ENCODE measurements at places on chromosomes 3 and 15.

DNA sequence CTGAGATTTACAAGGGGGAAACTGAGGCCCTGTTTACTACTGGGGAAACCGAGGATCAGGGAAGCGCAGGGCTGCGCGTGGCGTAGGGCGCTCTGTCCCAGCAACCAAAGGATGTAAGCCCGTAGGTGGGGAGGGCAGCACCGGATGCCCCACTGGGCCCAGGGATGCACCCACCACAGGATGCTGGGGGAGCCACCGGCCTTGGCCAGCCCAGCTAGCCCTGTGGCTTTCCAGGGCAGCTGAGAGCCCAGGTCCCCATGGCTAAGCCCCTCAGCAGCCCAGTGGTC lies 33.4 kb downstream of the RPN1 start:
- DNase-seq, result no peak

- DNase-seq, result no peak
Measured at GRCh38 chr3:154781595-154781994, 298.5 kb upstream of the MME start.

GRCh38 chr3:141632779-141633374 lies 105.2 kb upstream of the RNF7 start:
- DNase-seq, result no peak

DNA sequence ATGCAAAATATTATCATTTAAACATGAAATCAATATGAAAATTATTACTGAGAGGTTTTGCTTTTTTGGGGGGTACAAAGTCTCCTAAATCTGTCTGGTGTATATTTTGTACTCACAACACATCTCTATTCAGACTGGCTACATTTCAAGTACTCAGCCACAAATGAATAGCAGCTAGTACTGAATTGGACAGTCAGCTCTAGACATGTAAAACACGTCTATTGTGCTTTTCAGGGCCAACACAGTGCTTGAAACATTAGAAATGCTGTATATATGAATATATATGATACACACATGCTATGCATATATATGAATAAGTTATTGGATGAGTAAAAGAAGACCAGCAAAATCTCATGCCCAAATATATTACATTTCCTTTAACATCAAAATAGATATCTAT lies 103.8 kb upstream of the CFAP20DC start:
- no peak for DNase-seq

- no peak for DNase-seq
Measured at GRCh38 chr3:30289324-30289723, 317.1 kb upstream of the TGFBR2 start.

DNA sequence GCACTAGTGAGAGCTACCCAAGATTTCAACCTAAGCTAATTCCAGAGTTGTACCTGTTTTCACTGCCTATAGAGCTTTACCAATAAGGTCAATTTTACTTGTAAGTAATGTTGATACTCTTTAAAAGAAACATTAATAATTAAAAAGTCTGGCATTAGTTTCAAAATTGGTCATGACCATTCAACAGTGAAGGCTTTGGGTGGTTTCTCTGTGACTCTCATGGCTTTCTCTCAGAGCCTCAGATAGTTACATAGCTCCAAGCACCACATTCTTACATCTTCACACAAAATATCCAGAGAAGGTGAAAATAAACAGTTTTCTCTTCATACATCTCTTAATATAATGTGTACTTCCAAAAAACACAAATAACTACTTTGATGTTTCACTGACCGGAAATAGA lies 61.5 kb upstream of the TCF12 start:
- no peak for DNase-seq

- no peak for DNase-seq
Measured at GRCh38 chr3:104610730-104611652, 755.7 kb upstream of the ALCAM start.

DNA sequence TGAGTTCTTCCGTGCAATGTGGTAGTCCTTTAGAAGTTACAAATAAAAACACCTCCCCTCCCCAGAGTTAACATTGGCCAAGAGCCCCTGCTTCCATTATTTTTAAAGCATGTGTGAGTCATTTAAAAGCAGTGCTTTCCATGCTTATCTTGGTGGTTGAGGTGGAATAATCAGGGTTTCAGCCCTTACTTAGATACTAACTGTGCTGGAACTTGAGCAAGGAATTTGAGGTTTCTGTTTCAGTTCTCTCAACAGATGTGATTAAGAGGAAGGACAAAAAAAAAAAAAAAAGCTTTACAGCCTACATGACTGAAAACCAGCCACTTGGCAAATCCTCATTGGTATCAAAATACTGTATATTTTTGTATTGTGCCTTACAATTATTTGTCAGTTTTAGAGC lies 64.5 kb downstream of the CGNL1 start:
- no peak for DNase-seq

DNA sequence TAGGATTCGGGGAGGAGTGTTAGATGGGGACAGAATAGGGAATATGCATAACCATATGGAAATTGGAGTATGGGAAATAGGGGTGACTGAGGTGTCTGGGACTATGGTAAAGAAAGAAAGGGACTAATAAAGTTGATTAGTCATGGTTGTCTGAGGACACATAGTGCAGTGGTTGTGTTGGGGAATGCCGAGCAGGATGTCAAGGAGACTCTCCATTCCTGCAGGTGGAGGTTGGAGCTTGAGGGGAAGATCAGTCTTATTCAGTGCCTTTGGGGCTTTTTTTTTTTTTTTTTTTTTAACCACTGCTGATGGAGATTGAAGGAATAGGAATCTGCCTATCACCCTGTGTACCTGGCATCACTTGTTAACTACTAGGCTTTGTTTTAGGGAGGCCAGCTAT lies 10.8 kb downstream of the NMD3 start:
- DNase-seq, result no peak

DNA sequence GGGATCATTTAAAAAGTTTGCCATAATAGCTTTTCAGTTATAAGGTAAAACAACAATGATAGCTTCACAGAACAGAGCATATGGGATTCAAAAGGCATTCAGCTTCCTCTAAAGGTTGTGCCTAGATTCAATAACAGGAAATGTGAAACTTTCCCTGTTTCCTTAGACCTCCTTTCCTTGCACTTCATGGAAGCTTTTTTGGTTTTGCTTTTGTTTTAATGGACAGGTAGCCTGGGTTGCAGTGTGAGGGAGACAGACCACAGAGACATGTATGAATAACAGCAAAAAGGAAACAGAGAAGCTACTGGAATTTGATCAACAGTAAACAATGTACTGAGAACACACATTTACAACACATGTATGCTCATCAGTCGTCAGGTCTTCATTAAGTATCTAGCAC lies 2.3 kb upstream of the TNFAIP8L3 start:
- DNase-seq, result no peak

DNA sequence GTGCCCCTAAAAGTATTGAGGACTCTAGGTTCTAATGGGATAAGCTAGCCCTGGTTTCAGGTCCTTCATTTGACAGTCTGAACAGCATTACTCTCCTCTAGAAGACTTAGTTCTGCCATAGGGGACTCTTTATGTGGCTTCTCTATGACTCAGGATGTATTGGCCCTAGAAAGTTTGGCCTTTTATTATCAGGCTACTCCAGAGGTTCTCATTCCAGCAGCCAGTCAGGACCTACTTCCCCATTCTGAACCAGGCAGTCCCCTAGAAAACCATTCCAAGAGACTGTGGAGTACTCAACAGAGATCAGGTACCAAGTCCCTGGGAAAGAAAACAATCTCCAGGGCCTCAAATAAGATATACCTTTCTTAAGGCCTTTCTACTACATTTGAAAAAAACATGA lies 157.9 kb upstream of the TSPAN3 start:
- DNase-seq, result no peak

DNA sequence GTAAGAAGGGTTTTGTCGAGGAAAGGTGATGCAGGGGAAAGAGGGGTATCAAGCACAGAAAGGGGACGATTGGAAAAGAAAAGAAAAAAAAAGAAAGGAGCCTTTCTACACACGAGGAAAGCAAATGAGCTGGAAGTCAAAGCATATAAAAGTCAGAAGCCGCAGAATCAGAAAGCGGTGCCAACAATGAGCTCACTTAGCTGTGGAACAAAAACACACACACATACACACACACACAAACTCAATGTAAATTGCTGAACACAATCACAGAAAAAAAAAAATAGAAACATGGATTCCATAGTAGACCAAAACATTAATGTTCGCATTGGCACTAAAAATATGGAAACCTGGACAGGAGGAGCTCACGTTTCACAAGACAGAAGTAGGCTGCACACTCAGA lies 63.4 kb upstream of the FEZF2 start:
- DNase-seq, result no peak

DNA sequence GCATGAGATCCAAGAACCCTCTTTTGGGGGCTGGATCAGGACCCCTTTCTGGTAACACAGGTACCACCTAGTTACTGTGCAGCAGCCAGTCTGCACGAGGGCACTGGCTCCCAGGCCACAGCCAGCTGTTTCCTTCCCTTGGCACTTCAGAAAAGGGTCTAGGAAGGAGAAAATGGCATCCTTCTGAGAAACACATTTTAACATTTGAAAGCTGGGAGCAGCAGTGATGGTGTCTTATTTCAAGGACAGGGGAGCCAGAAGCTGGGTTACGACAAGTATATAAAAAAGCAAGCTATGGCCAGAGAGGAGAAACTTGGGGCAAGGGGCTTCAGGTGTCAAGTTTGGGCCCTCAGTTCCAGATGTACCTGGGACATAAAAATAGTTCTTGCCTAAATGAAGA lies 282.8 kb downstream of the CTNNB1 start:
- no peak for DNase-seq

DNA sequence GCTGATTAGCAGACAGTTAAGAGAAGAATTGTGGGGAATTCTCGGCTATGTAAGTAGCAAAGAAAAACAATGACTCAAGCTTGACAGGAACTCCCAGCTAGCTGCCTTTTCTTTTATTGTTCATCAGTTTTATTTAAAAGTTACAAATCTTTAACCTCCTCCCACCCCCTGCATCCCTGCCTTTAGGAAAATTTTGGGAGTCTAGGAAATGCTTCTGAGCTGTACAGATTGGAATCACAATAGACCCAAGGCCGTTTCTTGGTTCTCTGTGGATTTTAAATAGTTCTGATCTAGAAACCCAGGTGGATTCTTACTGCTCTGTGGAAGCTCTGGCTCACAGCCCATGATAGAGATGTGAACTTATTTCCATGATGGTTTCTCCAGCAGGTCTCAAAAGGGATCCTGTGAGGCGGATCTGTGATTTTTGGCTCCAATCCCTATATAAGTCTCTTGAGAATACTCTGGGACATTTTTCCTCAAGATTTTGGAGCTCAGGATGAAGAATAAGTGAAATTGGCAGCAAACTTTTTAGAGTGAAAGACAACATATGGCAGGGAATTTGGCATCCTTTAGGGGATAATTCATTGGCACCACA lies 312.3 kb downstream of the EPHA3 start:
- no peak for DNase-seq

DNA sequence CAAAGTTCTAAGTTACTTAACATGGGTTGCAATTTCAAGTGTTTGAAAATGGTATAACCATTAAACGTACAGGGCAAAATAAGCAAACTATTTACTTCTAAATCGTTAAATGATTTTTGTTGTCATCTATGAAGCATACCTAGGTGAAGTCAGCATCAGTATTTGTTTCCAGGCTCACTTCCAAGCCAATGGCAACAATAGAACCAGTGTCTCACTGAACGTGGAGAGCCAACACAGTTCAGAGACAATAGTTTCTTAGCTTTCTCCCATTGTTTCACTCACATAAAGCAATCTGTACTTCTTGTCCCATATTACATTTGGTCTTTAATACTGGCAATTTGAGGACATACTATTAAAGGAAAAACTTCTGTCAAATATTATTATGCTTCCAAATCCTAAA lies 397.2 kb downstream of the MECOM start:
- no peak for DNase-seq

DNA sequence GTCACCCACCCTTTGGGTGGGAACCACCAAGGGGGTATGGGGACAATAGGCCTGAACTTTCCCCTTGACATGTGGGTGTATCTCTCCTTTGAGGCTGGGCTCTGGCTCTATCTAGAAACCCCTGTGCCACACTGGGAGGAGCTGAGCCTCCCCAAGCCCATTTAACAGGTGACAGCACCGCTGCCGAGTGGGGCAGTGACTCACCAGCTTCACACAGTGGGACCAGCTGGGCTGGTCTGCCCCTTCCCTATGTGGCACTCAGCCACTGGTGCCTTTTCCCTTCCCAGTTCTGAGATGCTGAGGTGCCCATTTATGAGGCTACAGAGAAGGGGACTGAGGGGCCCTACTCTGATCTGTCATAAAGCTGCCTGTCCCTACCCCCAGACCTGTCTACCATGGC lies 5.1 kb downstream of the PSTPIP1 start:
- DNase-seq, result no peak

GRCh38 chr3:140467796-140468315 lies 210.0 kb upstream of the TRIM42 start:
- peak; percentile 57 for DNase-seq

DNA sequence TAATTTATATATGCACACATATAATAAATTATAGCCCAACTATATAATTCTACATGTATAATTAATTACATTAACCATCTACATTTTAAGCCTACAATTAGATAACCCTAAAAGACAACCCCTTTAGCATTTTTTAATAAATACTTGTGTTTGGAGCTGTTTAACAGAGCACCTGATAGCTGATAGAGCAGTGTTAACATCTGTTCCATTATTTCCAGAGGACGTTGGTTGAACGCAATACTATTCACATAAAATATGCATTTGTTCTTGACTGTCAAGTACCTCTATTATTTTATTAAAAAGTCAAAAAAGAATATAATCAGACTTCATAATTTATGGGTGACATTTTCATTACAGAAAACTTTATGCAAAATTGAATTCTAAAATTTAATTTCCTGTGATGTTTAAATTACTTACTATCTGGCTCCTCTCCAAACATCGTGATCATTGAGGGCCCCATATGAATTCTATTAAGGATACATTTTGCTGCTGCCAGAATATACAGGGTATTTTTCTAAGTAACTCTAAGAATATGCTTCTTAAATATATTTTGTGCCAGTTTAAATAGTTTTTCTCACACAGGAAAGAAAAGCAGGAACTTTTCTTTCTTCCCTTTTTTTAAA lies 234.3 kb downstream of the SHOX2 start:
- DNase-seq, result no peak

DNA sequence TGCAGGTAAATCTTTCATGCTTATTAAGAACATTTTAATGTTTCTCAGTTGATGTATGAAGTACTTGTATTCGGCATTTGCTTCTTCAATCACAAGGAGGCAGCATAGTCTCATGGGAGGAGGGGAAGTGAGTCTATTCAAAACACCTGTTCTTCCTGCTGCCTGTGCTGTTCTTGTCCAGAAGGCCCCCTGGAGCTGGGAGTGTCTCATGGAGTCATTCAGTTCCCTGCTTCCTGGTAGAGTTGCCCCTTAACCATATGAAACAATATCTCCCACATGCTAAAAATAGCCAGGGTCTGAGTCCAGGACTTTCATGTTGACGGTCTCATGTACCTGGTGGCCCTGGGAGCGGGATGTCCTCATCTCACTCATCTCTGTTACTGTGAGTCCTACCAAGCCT lies 15.5 kb upstream of the PPP1R2 start:
- DNase-seq, result peak; percentile 58

DNA sequence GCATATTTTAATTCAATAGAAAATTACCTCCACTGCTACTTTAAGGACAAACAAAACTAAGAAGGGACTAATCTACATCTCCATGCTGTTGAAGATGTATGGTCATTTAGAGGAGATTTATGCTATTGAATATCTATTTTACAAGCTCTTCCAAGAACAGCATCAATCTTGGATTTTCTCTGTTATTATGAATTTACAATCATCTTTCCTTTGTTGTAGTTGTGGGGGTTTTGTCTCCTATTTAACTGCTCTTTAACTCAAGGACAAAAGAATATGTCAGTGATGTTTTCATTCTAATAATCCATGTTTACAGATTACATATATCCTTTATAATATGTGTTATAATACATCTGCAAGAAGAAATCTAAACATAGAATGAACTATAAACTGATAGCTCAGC lies 907.8 kb downstream of the ROBO2 start:
- DNase-seq, result no peak
